GM12865 (cell line): ENCODE measurements at places on chromosomes 3 and 15.

GRCh38 chr15:45326741-45327140 is 51.6 kb downstream of the GATM start:
- DNase-seq: no peak

DNA sequence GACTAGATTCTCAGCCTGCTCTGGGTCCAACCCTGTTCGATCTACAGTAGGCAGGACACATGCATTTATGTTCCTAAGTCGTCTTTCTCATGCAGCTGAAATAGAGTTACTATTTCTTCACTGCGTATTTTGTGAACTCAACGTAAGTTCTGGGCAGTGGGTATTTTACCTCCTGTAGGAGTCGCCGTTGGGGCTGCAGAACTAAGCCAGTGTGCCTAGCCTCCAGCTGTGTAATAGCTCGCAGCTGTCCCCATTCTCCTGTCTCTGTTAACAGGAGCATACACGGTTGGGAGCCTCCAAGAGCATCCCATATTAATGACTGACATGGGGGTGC is 58.4 kb upstream of the HRH1 start:
- DNase-seq: no peak

DNA sequence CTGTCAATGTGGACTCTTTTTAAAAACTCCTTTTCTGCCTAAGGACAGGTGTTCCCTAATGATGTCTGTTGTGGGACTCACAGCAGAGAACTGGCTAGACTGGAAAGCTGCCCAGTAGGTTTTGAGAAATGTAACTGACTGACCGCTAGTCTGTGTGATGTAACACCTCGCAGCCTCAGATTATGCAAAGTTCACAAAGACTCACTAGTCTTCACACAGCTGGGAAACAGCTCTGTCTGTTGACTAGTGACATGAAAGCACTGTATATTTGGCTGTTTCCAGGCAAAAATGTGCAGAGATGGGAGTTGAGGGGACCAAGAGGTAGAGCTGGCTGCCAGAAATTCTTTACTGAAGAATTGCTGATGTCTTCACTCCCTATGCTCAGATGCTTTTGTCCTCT is 10.3 kb downstream of the PDZRN3 start:
- DNase-seq: no peak

GRCh38 chr15:60076582-60077276 is 72.6 kb downstream of the FOXB1 start:
- no peak for DNase-seq

DNA sequence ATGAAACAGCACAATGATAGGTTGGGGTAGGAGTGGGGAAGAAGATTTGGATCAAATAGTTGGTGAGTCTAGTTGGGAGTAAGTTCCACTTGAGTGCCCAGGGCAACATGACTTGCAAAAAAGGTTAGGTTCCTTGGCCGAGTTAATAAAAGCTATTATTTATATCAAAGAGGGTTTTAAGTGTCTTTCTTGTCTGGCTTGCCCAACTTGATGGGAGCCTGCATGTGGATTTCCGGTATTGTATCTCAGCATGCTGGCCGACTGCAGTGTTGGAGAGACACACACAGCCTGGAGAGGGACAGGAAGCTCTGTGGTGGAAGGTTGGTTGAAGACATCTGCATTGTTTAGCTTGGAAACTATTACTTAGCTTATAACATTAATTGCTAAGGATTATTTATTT is 449.5 kb upstream of the TBL1XR1 start:
- DNase-seq: peak; percentile 41

- DNase-seq: no peak
These were observed 92.5 kb downstream of the ADAMTS9 start for GRCh38 chr3:64595253-64595694.

- DNase-seq: no peak
These were observed 23.9 kb downstream of the EIF1B start for GRCh38 chr3:40333416-40333815.

GRCh38 chr15:90988296-90988695 is 6.0 kb downstream of the PRC1 start:
- peak; percentile 29 for DNase-seq

- no peak for DNase-seq
These were observed 287.3 kb downstream of the UBE2E2 start for GRCh38 chr3:23490459-23490858.

GRCh38 chr3:133269393-133269792 is 130.5 kb upstream of the BFSP2 start:
- no peak for DNase-seq

DNA sequence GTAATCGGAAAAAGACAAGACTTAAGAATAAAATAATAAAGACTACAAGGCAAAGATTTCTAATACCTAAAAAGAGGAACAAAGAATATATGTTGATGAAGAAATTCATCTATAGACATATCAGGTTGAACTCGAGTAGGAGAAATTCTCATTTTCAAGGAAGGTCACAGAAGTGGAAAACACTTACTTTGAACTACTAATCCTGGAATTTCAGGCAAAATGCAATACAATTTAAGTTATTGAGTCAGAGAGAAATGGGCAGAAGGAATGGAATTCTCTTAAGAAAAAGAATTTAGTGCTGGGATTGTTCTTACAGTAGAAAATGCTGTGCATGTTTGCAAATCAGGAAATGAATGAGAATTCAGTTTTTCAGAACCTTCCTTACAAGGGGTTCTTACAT is 135.9 kb upstream of the TGFBR2 start:
- DNase-seq: no peak

- DNase-seq: no peak
These were observed 25.3 kb upstream of the PIAS1 start for GRCh38 chr15:68028888-68029207.

DNA sequence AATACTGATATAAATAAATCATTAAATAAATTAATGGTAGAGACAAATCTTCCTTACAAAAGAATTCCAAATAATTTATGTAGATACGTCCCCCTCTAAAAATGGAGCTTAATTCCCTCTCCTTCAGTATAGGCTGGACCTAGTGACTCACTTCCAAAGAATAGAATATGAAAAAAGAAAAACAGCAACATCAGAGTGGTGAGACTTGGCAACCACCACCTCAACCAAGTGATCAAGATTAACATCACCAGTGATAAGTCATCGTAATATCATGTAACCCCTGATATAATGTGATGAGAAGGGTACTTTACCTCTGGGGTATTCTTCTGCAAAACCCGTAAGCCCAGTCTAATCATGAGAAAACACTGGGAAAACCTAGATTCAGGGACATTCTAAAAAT is 13.4 kb downstream of the GOLGB1 start:
- DNase-seq: no peak

GRCh38 chr3:186451371-186451770 is 89.3 kb upstream of the DGKG start:
- no peak for DNase-seq

DNA sequence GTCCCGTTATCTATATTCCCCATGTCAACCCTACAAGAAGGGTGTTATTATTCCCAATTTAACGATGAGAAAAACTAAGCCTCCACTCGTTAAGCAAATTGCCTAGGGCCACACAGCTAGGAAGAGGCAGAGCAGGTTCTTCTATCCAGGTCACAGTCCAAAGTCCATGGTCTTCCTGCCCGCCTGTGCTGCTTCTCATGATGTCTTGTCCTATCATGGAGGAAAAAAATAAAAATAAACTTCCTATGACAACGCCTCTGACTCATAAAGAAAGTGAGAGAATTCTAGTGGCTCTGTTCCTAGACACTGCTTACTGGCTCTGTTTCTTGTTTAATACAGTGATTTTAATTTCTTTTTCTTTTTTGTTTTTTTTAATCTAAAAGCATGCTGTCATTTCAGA is 9.7 kb downstream of the COL8A1 start:
- peak; percentile 28 for DNase-seq

- DNase-seq: no peak
These were observed 224.4 kb downstream of the ROBO1 start for GRCh38 chr3:79543218-79543982.

DNA sequence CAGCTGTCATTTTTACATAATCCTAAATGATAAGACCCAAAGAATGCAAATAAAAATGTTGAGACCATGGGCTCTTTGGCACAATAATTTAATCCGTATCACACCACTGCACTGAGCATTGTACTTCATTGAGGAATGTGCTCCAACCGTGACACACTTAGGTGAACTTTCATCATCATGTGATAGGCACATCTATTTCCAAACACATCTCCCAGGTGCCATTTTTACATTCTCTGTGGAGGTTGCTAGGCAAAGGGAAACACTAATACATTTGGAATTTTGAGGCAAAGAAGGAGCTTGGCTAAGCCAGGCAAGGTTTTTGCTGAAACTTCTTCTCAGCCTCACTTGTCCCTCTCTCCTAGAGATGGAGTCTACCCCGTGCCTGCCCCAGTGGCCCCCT is 68.7 kb downstream of the LRTM1 start:
- DNase-seq: no peak

GRCh38 chr3:17287006-17287689 is 402.4 kb downstream of the PLCL2 start:
- no peak for DNase-seq

DNA sequence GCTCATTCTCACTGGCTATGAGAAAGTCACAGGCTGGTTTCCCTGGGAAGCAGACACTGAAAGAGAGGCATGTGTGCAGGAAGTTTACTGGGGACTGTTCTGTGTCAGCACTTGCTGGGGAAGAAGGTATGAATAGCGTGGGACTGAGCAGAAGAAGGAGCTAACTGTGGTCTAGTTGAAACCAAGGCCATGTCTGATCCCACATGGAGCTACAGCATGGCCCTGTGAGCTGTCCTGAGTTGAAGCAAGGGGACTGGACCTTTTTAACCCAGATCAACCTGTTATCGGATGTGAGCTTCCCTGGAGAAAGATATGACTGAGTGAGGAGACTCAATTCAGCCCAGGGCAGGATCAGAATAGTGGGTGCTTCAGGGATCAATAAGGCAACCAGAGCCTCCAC is 53.7 kb downstream of the DCLK3 start:
- peak; percentile 11 for DNase-seq

GRCh38 chr15:79121571-79121970 is 31.0 kb upstream of the RASGRF1 start:
- no peak for DNase-seq

DNA sequence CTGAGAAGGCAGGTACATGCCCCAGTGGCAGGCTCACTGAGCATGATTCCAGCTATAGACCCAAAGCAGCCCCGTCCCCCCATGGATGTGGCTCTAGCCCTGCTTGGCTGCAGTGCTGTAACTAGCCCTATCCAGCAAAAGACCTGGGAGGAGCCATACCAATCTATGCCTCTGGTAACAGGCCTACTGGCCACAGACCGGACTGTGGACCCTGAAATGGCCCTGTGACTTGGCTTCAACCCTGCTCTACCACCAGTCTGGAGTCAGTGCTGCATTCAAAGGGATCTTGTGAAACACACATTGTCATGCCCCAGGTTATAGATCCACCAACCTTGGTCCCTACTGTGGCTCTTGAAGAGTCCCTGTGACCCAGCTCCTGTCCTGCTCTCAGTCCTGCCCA is 46.7 kb downstream of the OXSM start:
- DNase-seq: no peak

DNA sequence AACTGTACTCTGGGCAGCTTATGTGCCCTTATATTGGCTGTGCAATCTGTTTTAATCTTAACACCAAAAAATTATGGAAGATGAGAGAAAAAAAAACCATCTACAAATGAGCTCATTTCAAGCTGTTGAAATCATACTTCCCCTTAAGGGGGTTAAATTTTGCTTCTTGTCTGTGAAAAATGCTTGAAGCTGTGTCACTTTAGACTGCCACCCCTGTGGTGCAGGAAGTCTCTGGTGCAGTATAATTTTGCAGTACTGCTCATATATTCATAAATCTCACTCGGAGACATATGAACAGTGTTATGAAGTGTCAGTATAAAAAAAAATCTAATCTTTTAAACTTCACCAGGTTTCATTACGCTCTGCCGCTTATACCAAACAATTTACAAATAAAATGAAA is 30.4 kb upstream of the FEZF2 start:
- no peak for DNase-seq

DNA sequence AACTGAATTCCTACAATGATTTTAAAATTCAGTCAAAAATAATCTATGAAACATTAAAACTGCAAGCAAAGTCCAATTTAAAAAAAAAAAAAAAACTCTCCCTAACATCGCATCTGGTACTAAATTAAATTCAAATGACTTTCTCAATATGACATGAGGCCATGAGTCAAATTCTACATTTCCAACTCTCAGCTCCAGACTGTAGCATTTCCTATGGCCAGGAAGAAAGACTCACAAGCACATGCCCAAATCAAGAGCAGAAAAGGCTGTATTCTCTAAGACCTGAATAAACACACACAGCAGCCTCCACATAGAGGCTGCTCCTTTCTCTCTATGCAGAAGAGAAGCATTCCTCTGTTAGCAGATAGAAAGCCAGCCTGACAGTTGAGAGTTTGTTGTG is 729.2 kb downstream of the ROBO1 start:
- DNase-seq: no peak

DNA sequence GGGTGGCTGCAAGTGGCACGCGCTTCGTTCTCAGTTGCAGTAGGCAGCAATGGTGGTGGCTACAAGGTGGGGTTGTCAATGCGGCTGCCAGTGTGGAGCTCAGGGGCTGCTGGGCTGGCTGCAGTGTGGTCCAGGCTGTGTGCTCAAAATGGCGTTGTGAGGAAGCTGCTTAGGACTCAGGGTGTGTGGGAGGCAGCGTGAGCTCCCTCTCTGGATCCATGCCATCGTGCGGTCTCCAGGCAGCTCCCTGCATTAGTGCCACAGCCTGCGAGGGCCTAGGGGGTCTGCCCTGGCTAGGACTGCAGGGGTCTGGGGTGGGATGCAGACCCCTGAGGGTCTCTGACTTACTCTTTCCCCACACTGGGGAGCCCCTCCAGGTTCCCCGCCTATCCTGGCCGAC is 397.2 kb downstream of the OCA2 start:
- DNase-seq: no peak

- no peak for DNase-seq
These were observed 495.0 kb upstream of the RGMA start for GRCh38 chr15:93583968-93584367.

GRCh38 chr3:156837115-156837514 is 11.0 kb downstream of the LEKR1 start:
- no peak for DNase-seq

GRCh38 chr3:5271372-5271683 is 83.8 kb downstream of the EDEM1 start:
- DNase-seq: peak; percentile 16

DNA sequence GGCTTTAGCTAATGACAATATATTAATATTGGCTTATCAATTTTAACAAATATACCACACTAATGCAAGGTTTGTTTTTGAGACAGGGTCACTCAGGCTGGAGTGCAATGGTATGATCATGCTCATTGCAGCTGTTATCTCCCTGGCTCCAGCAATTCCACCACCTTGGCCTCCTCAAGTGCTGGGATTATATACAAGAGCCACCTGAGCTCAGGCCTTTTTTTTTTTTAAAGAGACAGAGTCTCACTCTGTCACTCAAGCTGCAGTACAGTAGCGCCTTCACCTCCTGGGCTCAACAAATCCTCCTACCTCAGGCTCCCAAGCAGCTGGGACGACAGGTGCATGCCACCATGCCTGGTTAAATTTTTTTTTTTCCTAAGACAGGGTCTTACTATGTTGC is 11.7 kb downstream of the DLG1 start:
- no peak for DNase-seq

DNA sequence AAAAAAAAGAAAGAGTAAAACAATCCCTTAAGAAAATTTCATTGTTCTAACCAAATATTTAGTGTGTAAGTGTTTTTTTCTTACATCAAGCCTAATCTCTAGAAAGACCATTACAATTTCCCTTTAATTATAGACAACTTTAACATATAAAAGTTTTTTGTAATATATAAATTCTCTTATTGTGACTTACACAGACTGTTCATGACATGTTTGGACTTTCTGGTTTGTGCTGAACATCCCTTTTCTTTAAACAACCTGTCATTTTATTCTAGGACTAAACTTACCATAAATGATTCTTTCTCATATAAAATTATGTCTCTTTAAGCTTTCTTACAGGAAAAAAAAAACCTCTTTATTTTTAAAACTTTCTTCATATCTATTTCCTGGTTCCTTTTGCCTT is 13.0 kb upstream of the BTLA start:
- DNase-seq: no peak
